ENCODE measurements at places on chromosomes 16 and 17.

GRCh38 chr16:10558305-10558704, 22.1 kb downstream of the EMP2 start:
- DNase-seq, result no peak

DNA sequence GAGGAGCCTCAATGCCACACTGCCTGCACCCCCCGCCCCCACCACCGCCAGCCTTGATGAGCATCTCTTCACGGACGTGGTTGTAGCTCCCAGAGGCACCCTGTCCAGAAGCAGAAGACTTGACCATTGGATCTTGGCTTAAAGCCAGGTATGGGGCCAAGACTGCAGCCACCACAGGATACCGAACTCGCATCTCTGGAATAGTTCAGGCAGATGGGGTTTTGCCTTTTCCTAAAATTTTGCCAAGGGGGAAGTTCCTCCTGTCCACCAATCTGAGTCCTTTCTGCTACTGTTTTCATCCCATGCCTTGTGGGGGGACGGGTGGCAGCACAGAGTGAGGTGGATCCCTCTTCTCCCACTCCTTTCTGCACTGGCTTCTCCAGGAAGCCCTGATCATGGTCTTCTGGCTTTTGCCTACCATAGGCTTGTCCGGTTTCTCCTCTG, 939 bp downstream of the CORO6 start:
- no peak for DNase-seq

DNA sequence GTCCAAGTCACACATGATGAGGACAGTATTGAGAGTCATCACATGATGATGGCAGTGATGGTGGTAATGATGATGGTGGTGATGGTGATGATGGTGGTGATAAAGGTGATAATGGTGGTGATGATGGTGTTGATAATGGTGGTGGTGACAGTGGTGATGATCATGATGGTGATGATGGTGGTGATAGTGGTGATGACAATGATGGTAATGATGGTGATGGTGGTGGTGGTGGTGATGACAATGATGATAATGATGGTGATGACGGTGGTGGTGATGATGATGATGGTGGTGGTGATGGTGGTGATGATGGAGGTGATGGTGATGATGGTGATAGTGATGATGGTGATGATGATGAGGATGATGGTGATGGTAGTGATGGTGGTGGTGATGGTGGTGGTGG, 190.2 kb upstream of the ZNF469 start:
- no peak for DNase-seq

GRCh38 chr16:55922662-55923061, 47.5 kb upstream of the CES5A start:
- DNase-seq, result no peak

DNA sequence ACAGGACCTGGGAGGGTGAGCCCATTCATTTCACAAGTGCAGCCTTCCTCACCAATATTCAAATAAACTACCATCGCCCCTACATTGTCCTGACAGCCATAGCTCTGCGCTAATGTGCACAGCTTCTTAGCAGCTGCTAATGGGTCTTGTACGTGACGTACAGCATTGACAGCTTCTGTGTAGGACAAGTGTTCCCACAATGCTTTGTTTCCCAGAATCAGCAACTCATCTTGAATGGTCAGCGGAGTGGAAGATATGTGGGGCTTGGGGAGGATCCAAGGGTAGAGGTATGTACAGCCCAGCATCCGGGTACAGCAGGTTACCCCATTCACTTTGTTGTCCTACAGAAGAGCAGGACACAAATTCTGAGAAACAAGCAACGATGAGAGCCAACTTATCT, 23.7 kb downstream of the MARVELD3 start:
- no peak for DNase-seq

DNA sequence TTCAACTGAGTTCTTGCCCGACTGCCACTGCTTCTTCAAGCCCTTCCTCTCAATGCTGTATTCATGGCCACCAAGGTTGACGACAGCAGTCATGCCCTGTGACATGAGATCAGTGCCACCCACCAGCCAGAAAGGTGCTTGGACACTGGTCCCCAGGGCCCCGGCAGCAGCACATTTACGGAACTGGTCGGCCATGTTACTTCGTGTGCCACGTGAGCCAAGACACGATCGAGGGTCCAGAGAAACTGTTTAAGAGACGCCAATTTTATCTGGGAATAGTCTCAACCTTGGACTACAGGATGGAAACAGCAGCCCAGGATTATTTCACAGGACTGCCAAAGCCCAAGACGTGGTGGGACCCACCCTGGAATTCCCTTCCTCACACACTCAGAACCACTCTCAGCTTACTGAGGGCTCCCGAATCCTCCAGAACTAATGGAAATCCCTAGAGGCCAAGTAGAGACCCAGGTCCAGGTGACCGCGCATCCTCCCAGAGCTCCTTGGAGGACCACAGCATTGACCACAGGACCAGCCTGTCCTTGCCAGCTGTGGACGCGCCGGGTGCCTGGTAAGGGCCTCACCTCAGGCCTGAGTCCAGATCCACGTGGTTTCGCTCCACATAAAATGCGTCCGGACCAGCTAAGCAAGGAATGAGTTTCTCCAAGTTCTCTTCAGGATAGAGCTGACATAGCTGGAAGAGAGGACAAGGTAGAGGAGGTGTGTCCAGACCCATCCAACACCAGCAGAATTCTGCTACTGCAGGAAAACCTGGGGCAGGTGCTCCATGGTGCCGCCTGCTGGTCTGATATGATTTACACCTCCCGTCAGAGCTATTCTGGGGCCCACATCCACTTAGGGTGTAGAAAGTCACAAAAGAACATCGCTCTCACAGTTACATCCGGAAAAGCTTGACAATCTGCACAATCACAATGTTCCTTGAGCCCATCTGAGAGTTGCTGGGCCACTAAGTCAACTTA, 28.2 kb downstream of the MAP1LC3B start:
- no peak for DNase-seq

DNA sequence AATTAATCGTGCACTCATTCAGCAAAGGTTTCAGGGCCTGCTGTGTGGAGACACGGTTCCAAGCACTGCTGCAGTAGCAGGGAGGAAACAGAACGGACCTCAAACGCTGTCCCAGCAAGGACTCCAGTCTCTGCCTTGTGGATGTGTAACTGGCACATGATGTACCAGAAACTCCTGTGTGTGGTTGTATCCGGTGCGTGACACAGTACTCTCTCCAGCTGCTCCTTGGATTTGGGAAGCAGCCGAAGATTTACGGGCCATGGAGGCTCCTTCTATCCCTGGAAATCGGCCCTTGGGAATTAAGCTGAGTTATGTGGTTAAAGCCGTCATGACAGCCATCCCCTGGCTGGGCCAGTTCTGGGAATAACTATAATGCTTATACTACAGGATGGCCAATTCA, 8.5 kb upstream of the ANKRD11 start:
- no peak for DNase-seq

- no peak for DNase-seq
Measured at GRCh38 chr16:89426736-89427530, 63.4 kb downstream of the ANKRD11 start.

DNA sequence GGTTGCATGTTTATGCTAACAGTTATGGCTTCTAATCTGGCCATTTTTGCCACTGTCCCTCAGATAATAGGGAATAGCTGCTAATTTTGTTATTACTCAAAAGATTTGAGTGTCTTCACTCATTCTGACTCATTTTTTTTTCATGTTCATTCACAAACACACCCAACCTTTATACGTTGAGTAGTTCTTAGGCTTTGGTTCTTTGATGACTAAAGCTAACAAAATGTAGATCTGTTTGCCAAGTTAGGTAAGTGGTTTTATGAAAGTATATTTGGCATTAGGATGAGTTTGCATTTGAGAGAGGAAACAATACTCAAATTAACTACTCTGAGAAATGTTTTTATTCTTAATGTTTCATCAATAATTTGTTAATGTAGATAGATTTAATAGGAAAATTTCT, 3.6 kb downstream of the MAP2K4 start:
- DNase-seq, result no peak

- no peak for DNase-seq
Measured at GRCh38 chr17:69448431-69449102, 34.1 kb downstream of the MAP2K6 start.

- DNase-seq, result no peak
Measured at GRCh38 chr16:4680673-4681470, 12.5 kb upstream of the NUDT16L1 start.

GRCh38 chr17:80839970-80840369, 151.7 kb upstream of the CHMP6 start:
- no peak for DNase-seq

DNA sequence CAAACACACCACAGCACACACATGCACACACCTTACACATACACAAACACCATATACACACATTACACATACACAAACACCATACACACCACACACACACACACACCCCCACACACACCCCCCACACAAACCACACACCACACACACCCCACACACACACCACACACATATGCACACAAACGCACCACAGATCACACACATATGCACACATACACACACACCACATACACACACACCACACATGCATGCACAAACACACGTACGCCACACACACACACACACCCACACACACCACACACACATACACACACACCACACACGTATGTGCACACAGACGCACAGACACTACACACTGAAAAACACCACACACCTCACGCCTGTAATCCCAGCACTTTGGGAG, 166.0 kb downstream of the AHSP start:
- no peak for DNase-seq

GRCh38 chr16:16071631-16072244, 122.3 kb downstream of the ABCC1 start:
- DNase-seq, result no peak

GRCh38 chr16:82169861-82170845, at the start of gene MPHOSPH6:
TSS of gene MPHOSPH6 (minus strand) at chr16:82170224. CDS start at chr16:82170175, 49 bp downstream.
- peak; percentile 87 for DNase-seq

DNA sequence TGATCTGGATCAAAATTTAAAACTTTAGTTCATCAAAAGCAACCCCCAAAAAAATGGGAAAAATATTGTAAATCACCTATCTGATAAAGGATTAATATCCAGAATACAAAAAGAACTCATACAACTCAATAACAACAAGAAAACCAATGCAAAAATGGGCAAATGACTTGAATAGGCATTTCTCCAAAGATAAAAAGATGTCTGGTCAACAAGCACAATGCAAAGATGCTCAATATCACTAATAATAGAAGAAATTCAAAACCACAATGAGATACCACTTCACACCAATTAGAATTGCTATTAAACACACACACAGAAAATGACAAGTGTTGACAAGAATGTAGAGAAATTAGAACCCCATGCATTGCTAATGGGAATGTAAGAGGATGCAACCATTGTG, 40.4 kb downstream of the UBE2G1 start:
- DNase-seq, result no peak

DNA sequence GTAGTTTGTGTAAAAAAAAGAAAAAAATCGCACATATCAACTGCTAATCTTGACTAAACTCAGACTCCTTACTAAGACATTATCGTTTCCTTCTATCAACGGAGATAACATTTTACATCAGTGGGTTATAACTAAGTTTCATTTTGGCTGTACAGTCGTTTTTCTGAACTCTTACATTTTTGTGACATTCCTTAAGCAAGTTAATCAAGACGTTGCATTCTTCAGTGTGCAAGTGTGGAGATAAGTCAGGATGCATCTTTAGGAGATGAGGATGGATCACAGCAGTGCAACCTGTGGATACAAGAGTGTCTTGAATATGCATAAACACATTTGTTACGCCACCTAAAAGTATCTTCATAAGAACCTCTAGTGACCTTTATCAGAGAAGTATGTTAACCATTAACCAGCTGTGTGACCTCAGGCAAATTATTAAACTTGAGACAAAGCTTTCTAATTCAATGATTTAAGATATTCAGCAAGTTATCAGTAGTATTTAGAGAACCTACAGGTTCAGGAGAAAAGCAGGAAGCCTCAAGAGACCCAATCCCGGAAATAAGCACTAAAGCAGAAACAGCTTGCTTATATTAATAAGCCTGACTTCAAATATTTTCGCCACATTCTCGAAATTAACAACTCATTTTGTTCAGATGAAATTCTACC, 9.4 kb downstream of the CMC2 start:
- no peak for DNase-seq

- DNase-seq, result no peak
Measured at GRCh38 chr16:71255721-71256120, 25.2 kb upstream of the HYDIN start.

DNA sequence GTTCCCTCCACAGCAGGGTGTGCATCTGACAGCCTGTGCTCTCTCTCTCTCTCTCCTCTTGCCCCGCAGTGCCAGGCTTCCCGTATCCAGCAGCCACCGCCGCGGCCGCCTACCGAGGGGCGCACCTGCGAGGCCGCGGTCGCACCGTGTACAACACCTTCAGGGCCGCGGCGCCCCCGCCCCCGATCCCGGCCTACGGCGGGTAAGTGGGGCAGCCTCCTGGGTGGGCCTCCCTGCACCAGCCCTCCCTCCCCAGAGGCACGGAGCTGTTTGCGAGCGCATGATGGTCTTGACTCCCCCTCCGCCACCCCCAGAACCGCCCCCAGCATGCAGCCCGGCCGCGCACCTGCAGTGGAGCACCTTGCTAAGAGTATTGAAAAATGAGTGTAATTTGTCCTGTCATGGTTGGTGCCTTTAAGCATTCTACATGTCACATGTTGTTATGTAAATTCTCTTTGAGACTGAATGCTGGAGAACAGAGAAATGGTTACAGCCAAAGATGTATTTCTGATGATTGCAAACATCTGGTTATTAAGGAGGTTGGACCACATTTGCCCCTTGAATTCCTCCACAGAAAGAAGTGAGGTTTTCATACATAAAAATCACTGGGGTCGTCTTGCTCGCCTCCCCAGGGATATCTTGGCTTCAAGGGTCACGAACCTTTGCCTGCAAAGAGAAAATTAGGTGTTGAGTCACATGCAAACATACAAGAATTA, 321.3 kb downstream of the RBFOX1 start:
- DNase-seq, result no peak

- no peak for DNase-seq
Measured at GRCh38 chr17:80588702-80589383, 44.2 kb downstream of the RPTOR start.

GRCh38 chr17:44919885-44920564, 4.7 kb upstream of the GFAP start:
- DNase-seq, result peak; percentile 26

GRCh38 chr16:81645266-81645694, 133.8 kb upstream of the PLCG2 start:
- DNase-seq, result no peak

GRCh38 chr17:77505181-77505639, 364.4 kb downstream of the SEC14L1 start:
- DNase-seq, result no peak

GRCh38 chr17:2634361-2634960, 41.0 kb downstream of the PAFAH1B1 start:
- DNase-seq, result no peak

DNA sequence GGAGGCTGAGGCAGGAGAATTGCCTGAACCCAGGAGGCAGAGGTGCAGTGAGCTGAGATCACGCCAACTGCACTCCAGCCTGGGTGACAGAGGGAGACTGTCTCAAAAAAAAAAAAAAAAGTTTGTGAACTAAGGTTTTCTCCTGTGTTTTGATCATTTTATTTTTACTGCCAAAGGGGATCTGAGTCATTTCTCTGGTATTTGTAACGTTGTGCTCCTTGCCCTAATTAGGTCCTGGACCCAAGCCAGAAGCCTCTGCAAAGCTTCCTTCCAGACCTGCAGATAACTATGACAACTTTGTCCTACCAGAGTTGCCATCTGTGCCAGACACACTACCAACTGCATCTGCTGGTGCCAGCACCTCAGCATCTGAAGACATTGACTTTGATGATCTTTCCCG, 32.1 kb downstream of the IST1 start:
- DNase-seq, result no peak
